ENCODE measurements at places on chromosomes 7 and 10.

DNA sequence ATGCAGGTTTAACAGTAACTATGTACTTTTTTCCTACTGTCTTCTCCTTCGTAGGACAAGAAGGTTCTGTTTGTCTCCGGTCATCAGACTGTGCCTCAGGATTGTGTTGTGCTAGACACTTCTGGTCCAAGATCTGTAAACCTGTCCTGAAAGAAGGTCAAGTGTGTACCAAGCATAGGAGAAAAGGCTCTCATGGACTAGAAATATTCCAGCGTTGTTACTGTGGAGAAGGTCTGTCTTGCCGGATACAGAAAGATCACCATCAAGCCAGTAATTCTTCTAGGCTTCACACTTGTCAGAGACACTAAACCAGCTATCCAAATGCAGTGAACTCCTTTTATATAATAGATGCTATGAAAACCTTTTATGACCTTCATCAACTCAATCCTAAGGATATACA lies 2.4 kb downstream of the DKK1 start:
- DNase-seq = no peak

DNA sequence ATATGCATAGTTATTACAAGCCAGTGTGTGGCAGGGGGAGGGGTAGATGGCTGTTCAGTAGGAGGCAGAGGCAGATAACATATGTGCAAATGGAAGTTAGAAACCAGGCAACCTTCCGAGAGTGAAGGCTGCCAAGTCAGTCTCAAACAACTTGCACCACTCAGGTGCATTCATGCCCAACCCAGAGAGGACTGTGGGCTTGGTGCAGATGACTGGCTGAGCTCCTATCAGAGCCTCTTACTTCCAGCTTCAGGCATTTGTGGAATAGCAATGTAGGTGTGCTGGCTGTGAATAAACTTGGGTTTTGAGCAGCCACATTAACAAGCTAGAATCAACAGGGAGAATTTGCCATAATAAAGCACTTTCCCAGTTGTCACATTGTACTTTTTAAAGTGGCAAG lies 789.8 kb downstream of the PHTF2 start:
- DNase-seq = no peak

DNA sequence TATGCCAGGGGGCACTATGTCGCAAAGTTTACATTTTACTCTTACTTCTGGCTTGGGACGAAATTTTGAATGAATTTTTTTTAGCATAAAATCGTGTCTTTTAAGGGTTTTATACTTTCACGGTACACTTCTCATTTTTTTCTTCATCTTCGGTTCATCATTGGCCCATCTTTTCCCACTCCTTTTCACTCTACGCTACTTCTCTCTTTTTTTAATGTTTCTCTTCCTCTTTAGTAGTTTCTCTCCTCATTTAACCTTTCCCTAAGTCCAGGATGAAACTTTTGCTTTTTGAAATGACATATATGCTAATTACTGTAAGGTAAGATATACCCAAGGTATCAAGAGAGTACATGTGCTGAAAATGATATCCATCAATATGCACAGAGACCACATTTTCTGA lies 39.5 kb downstream of the C7orf33 start:
- DNase-seq = no peak

DNA sequence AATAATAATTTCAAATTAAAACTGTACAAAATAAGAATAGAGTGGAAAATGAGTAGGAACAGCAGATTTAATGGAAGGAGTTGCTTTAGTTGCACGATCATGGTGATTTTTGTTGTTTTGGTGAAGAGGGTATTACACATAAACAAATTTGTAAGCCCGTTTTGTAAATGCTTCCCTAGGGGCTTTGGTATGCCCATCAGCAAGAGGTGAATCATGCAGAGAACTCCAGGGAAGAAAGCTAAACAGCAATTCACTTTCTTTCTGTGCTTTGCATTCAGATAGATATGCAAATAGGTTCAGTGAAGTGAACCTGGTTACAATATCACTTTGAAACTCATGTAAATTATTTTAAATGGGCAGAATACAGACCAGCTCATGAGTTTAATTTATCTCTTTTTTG lies 422.2 kb upstream of the MTPN start:
- no peak for DNase-seq

DNA sequence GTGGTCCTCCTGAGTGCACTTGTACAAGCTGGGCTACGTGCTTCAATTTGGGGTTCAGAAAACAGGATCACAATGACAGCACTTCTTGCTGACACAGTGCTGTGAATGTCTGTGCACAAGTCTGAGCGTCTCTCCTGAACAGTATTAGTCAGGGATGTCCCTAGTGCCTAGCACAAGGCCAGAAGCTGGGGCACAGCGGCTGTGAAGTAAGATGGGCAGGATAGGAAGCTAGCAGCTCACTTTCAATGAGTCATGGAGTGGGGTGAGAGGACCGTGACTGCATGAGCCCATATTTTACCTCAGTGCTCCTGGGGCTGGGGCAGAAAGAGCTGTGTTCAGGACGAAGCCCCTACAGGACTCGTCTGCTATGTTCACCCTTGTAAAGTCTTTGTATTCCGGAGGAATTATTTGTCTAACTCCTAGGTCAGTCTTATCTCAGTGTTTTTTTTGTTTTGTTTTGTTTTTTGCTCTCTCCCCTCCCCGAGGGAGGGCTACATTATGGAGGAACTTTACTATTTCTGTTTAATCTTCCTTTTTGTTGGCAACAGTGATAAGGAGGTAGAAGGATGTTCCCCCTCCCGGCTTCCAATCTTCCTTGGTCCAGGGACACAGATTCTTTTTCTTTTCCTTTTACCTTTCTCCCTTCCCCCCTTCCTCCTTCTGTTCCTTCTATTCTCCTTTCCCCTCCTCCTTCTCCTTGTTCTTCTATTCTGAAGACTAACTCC lies 2.8 kb upstream of the LRMDA start:
- no peak for DNase-seq

All from activated CD4-positive, alpha-beta T cell treated with anti-CD3 and anti-CD28 coated beads, Interleukin-2, amount 50 U/mL, for 4 hours (primary cell).